RPMI8226 (cell line): ENCODE measurements at places on chromosomes 7 and 10.

DNA sequence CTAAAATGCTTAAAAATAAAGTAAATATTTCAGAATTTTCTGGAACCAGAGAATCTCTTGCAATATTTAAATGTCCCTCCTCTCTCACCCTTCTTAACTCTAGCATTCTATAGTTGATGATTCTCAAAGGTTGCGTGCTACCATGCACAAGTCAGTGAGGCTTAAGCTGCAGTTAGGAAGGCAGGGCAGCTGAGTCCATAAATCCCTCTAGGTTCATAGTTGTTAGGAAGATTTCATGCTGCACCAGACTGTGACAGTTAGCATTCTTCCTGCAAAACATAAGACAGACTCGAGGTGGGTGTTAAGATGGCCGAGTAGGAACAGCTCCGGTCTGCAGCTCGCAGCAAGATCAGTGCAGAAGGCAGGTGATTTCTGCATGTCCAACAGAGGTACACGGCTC lies 70.6 kb downstream of the MET start:
- no peak for DNase-seq

DNA sequence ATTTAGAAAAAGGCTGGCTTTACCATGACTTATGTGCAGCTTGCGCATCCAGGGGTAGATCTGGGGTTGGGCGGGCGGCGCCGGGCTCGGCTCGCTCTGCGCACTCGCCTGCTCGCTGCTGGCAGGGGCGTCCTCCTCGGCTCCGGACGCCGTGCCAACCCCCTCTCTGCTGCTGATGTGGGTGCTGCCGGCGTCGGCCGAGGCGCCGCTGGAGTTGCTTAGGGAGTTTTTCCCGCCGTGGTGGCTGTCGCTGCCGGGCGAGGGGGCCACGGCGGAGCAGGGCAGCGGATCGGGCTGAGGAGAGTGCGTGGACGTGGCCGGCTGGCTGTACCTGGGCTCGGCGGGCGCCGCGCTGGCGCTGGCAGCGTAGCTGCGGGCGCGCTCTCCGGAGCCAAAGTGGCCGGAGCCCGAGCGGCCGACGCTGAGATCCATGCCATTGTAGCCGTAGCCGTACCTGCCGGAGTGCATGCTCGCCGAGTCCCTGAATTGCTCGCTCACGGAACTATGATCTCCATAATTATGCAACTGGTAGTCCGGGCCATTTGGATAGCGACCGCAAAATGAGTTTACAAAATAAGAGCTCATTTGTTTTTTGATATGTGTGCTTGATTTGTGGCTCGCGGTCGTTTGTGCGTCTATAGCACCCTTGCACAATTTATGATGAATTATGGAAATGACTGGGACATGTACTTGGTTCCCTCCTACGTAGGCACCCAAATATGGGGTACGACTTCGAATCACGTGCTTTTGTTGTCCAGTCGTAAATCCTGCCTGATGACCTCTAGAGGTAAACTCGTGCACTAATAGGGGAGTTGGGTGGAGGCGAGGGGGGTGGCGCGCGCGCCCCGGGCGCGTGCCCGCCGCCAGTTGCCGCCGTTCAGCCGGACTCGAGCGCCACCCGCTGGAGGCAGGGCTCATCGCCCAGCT lies at the start of gene HOXA5:
HOXA5 (minus strand) TSS at position 659 of the 927 bp plus-strand sequence; CDS start at position 585, 74 bp downstream.
- DNase-seq = no peak

- DNase-seq = no peak
These were observed 22.6 kb upstream of the ZNF735 start for GRCh38 chr7:64184376-64184775.

DNA sequence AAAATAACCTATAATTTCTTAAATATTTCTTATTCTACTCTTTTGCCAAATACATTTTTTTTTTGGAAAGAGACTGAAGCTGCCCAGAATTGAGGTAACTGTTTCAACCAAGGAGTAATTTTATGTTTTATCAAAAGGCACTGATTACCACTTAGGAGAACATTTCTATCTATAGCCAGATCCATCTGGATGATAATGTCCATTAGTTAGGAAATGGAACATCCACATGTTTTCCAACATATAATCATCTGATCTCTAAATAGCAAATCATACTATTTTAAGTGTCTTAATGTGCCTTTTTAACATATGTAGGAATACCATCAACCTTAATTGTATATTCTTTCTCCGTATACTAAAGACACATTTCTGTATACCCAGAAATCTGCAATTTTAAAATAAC lies 1068.9 kb downstream of the NXPH1 start:
- DNase-seq = no peak

DNA sequence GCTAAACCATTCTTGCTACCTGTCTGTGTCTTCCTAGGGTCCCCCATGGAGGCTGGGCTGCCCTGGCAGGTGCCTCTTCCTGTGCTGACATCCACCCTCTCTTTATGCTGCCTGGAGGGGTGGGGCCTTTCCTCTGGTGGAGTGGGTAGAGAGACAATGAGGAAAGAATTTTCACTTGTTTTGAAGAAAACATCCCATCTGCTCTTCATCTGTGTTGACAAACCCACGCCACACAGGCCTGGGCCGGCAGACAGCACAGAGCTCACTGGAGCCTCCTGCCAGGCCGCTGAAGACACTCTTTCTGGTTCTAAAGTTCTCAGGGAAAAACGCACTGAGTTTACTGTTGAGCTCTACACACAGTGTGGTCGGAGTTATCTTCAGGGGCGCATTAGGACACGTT lies 328.2 kb downstream of the GLRX3 start:
- no peak for DNase-seq

- DNase-seq = no peak
These were observed 20.4 kb downstream of the FRMPD2 start for GRCh38 chr10:48253970-48254657.

DNA sequence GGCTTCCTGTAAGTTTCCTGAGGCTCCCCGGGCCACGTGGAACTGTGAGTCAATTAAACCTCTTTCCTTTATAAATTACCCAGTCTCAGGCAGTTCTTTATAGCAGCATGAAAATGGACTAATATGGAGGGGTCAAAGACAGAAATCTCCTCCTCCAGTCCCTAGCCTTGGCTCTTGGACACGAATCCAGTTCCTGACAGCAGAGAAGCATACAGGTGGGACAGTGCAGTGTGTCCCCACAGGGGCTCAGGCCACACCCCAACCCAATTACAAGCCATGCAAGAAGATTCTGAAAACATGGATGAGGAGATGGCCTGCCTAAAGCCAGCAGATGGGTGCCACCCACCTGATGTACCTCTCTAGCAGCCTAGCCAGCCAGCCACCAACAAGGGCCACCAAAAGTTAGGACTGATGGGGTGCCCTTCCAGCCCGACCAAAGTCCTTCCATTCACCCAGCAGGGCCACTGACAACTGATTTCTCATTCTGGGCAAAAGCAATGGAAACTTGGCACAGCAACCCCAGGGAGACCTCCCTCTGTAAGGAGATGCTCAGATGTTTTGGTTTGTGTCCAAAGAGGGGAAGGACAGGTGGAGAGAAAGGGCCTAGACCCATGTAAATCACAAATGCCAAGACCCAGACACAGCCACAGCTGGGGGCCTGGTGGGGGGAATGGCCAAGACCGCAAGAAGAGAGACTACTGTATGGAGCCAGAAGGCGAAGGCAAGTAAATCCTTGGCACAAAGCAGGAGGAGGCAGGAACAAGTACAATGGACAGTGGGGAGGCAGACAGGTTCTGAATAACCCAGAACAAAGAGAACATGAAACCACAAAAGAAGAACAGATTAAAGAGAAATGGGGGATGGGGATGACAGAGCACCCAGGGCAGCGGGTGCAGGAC lies 13.6 kb downstream of the GPRIN2 start:
- DNase-seq = no peak

DNA sequence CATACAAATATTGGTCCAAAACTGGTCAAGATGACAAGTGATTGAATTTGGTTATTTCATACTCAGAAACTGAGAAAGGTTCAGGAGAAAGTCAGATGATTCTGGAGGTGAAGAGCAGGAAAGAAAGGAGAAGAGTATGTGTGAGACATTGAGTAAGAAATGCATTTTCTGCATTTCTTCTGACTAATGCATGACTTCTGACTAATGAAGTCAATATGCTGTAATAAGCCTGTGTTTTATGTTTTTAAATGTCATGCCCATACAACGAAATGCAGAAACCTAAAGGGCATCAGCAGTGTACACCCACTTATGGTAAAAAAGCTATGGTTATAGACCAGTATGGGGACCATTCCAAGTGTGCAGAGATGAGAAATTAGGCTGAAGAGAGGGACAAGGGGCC lies 1227.8 kb upstream of the SORCS1 start:
- no peak for DNase-seq

DNA sequence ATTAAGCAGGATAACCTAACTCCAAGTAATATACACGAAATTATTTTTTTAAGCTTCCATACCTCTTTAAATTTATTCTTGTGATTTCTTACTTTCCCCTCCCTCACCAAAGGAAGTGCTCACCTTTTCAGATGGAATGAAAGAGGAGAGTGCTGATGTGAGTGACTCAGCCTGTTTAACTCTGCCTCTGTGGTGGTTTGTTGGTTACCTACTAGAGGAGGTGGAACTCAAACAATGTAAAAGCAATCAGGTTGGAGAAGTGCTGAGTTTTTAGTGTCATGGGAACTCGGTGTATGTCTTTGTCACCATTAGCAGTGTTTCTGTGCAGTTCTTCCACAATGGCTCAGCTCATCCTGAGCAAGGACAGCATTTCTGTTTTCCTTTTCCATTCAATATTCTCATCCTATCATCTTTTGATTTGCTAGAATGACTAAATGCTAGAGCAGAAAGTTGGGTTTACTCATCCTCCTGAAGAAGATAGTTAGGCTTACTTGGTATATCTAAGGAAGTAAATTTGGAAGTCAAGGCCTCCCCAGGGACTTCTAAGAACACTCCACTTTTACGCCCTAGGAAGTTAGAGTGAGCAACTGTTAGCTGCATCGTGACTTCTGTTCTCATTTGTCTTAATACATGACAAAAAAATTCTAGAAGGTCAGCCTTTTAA lies 6.0 kb downstream of the ADD3 start:
- no peak for DNase-seq

GRCh38 chr10:94490789-94491039 lies 54.9 kb upstream of the HELLS start:
- DNase-seq = no peak

DNA sequence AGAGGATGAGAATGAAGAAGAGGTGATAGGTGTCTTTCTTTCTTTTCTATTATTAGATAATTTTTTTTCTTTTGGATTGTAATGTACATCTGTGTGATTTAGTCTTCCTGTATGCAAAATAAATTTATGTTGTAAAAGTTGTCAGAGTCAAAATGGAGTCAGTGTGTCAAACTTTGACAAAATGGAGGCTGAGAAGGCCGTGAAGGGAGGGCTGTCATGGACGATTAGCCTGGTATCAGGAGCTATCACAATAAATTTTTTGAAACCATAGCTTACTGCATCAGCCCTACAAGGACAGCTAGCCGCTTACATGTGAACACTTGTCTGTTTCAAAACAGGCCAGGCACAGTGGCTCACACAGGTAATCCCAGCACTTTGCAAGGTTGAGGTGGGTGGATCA lies 67.6 kb downstream of the EXOC6 start:
- DNase-seq = no peak

GRCh38 chr10:82266438-82266837 lies 391.4 kb downstream of the NRG3 start:
- DNase-seq = no peak

GRCh38 chr10:17452060-17452841 lies 2.1 kb downstream of the ST8SIA6 start:
- DNase-seq = no peak

- no peak for DNase-seq
These were observed 2.6 kb downstream of the EXOC4 start for GRCh38 chr7:133255486-133255885.

- peak; percentile 4 for DNase-seq
These were observed 524.8 kb downstream of the GRM8 start for GRCh38 chr7:126727930-126728391.

- DNase-seq = no peak
These were observed 494.8 kb downstream of the PARD3 start for GRCh38 chr10:34320265-34320664.

DNA sequence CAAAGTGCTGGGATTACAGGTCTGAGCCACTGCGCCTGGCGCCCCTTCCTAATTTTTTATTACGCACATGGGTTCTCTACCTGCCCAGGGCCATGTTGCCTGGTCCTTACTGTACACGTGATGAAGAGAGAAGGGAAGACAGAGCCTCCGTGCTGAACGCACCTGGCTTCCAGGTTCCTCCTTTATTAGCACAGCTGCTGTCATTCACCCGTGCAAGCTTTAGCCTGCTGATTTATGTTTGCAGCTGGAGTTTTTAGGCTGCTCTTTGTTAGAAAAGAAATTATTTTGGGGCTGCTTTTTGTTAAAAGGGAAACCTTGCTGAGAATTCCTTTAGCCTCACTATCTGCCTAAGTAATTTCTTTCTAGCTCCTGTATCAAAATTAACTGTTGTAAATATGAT lies 417.0 kb downstream of the CALN1 start:
- DNase-seq = no peak

DNA sequence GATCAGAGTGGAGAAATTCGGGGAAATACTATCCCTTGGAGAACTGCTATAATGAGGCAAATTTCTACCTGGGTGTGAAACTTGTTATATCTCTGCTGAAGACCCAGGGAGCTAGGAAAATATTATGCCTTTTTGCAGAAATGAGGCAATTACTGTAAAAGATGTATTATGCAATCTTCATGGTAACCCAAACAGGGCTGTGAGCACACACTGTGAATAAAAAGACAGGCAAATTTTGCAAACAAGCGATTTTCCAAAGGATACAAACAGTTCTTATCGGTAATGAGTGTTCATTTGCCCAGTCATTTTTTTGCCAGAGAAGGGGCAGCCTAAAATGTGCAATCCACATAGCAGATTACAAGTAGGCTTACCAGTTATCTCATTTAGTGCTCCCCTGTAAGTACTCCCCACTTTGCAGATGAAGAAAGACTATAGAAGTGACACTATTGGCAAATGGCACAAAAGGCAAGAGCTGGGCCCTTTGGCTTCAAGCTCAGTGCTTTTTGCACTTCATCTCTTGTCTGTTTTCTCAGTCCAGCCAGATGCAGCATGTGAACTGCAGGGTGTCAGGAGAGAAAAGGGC lies 205.8 kb downstream of the HECW1 start:
- no peak for DNase-seq

DNA sequence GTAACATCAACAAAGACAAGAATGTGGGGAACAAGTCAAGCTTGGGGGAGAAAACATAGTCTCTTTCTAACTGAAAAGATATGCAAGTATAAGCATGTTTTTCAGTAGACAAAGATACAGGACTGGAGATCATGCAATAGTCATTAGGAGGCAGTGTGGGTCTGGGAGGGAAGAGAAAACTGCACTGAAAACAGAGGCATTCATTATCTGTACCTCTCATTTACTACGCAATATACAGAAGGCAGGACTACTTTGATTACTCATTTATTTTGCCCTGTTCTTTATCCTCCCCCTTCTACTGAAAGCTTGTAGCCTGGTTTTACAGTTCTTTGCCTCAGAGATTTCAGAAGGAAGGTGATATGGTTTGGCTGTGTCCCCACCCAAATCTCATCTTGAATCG lies 341.2 kb downstream of the CRPPA start:
- no peak for DNase-seq

GRCh38 chr10:99964791-99965190 lies 45.0 kb downstream of the DNMBP start:
- no peak for DNase-seq

- DNase-seq = no peak
These were observed 69.0 kb downstream of the CDH23 start for GRCh38 chr10:71465551-71466252.
